ENCODE measurements at places on chromosomes 11 and 22. TPM values are rescaled to one million over a fixed set of nuclear protein-coding genes. Genes with fewer than 3 reads are reported as not detected.

TTLL1 gene
- 9.9 TPM for total RNA-seq

ENTHD1 gene
- not detected for total RNA-seq

OR8D4 gene
- 0.37 TPM for total RNA-seq

MS4A6A gene
- total RNA-seq = not detected

KRTAP5-8 gene
- total RNA-seq = not detected

MFRP gene
- not detected for total RNA-seq

SCGB1A1 gene
- not detected for total RNA-seq

ZBTB16 gene
- total RNA-seq = 37.1 TPM

C11orf91 gene
- total RNA-seq = not detected

OR10D3 gene
- total RNA-seq = not detected

KCNQ1OT1 gene
- total RNA-seq = 4.7 TPM

GNG3 gene
- not detected for total RNA-seq

CD3D gene
- not detected for total RNA-seq

PHETA2 gene
- 10.7 TPM for total RNA-seq

LAYN gene
- 7.7 TPM for total RNA-seq

CTSW gene
- under 0.01 TPM for total RNA-seq

PLEKHB1 gene
- under 0.01 TPM for total RNA-seq

ARAP1 gene
- 65.4 TPM for total RNA-seq

ME3 gene
- total RNA-seq = 34.8 TPM

DDI1 gene
- total RNA-seq = not detected

GNAZ gene
- total RNA-seq = 3.1 TPM

OR51B4 gene
- total RNA-seq = not detected

YIF1A gene
- total RNA-seq = 167 TPM

C22orf42 gene
- not detected for total RNA-seq

NEU3 gene
- total RNA-seq = 8.8 TPM

SLC16A8 gene
- total RNA-seq = not detected

EFCAB6 gene
- total RNA-seq = 2.6 TPM

PNPLA5 gene
- total RNA-seq = not detected

TTC38 gene
- 23.3 TPM for total RNA-seq

BTG4 gene
- total RNA-seq = not detected

GTSE1 gene
- total RNA-seq = 8.8 TPM

RAB36 gene
- 5.5 TPM for total RNA-seq

PITPNM1 gene
- 15.1 TPM for total RNA-seq

Data from subcutaneous preadipocyte (primary cell).